ENCODE measurements at places on chromosomes 1 and 21.

DNA sequence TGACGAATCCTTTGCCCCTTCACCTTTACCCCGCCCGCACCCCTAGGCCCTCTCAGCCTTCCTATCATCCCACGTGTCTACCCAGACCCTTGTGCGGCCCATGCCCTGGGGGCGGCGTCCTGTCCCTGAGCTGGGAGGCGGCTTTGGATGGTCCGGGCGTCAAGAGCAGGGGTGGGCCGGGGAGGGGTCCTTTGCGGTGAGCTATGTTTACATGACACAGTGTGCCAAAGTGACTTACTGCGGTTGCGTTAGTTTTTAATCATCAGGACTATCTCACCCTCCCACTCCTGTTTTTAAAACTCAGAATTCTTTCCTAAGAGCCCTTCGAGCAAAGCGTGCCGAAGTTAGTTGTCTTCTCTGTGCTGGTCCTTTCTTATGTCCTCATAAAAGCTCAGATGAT, 144.6 kb downstream of the PGBD5 start:
- DNase-seq: no peak

DNA sequence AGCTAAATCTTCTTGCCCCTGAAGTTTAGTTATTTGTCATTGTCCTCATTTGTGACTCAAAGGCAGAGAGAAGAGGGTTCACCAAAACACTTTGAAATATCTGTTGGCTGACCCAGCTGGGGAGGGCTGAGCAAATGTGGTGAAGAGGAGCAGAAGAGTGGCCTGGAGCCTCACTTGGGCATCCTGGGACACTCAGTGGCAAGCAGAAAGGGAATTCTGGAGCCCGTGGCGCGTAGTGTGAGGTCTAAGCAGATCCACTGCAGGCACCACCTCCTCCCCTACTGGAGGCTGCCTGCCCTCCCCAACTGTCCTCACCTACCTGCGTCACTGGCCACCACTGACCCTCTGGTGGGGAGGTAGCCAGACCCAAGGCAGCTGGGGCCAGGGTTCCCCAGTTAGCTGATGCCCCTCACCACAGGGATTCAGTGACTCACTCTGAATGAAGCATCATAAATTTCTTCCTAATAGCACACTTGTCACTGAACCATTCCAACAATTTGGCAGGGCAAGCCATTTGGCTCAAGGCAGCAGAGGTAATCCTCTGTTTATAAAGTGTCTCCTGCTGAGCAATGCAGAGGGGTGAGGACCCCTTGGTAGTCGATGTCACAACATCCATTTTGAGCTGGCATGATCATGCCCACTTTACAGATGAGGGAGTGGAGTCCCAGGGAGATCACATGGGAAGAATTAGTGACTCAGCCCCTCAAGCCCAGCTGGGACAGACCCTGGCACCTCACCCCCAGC, 80.3 kb downstream of the NENF start:
- no peak for DNase-seq

- no peak for DNase-seq
Observed at GRCh38 chr1:111720977-111721786, 18.0 kb downstream of the INKA2 start.

GRCh38 chr1:100452641-100453040, 85.3 kb upstream of the GPR88 start:
- DNase-seq: no peak

DNA sequence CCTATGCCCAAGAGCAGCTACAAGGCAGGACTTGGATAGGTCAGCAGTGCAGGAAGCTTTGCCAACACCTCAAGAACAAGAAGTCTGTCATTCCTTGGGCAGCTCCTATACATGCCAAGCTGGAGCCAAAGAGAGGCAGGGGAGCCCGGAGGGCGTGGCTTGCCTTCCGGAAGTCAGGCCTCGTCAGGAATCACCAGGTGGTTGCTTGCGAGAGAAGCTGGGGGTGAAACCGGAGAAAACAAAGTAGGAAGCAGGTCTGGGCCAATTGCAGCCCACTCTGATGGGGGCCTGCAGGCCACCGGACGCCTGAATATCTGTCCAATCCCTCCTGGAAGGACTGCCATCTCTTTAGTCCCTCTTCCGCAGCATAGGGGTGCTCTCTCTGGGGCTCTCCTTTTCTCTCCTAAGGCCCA, 794 bp upstream of the FAM76A start:
- no peak for DNase-seq

DNA sequence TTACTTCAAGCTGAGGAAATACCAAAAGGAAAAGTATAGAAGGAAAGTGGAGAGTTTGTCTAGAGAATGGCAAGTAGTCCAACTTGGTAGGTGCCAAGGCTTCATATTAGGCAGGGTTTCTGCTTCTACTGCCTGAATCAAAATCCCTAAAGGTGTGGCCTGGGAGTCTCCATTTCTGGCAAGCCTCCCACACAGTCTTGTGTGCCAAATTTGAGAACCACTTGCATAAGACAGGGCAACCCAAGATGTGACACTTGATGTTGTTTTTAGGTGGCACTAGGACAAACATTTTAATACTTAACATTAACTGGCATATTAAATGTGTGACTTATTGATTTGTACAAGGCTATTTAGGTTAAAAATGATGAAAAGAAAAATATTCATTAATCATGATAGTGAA, 60.1 kb downstream of the ATG4C start:
- DNase-seq: no peak

DNA sequence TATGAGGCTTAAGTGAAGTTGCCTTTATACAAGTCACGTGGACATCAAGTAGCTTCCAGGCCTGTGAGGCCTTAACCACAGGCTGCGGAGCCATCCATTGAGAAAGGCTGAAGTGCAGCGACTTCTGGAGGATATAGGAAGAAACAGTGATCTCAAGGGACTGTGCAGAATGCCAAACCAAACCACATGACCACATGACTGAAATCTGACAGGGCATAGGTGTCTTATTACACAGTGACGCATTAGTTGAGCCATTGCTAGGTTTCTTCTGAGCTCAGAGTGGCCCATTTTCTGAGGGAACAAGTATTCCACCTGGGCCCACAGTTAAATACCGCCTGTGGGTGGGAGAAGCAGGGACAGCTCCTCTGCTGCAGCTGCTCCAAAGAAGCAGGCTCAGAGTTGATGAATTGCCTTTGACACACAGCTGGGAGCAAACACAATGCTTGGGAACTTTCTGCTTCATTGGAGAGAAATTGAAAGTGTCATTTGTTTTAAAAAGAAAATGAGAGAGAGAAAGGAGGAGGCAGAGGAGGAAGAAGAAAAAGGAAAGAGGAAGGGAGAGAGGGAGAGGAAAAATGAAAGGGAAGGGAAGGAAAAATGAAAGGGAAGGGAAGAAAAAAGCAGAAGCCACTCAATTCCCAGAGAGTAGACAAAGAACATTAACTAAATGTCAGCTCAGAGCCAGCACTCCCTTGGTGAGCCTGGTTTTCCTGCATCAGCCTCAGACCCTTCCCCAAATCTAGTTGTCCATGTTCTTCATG, 94.4 kb downstream of the COLGALT2 start:
- DNase-seq: no peak

- no peak for DNase-seq
Observed at GRCh38 chr1:210236386-210236839, 3.8 kb downstream of the SERTAD4 start.

DNA sequence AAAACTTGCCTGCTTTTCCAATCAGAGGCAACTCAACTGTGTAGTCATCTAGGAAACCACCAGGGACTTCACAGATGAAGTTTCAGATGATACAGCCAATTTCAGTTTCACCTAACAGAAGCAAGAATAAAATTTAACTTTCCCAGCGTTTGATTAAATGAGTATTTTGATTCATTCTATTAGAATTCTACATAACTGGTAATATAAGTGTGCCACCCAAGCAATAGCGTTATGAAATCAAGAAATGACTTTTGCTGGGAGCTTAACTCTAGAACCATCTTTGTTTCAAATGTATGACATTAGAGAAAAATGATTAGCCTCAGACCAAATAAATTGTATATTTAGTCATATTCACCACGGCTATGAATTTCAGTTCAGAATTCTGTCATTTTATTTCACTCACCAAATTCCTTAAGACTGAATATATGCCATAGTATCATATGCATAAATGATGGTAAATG, 239.3 kb downstream of the NRIP1 start:
- no peak for DNase-seq

DNA sequence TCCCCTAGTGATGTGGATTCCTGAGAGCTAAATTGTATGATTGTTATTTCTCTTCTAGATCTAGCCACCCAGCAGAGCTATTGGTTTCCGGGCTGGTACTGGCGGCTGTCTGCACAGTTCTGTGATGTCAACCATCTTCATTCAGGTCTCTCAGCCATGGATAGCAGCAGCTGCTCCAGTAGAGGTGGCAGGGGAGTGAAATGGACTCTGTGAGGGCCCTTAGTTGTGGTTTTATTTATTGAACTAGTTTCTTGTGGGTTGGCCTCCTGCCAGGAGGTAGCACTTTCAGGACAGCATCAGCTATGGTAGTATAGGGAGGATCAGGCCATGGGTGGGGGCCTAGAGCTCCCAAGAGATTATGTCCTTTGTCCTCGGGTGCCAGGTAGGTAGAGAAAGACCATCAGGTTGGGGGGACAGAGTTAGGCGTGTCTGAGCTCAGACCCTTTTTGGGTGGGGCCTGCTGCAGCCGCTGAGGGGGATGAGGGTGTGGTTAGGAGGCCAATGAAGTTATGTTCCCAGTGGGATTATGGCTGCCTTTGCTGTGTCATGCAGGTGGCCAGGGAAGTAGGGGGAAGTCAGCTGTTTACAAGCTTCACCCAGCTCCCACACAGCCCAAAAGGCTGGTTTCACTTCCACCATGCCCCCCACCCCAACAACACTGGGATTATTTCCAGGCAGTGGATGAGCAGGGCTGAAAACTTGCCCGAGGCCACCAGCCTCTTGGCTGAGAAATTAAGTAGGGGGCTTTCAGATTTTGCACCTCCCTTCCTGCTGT, 55.1 kb upstream of the RGS4 start:
- DNase-seq: no peak

GRCh38 chr1:185608177-185608576, 126.0 kb upstream of the HMCN1 start:
- DNase-seq: no peak

DNA sequence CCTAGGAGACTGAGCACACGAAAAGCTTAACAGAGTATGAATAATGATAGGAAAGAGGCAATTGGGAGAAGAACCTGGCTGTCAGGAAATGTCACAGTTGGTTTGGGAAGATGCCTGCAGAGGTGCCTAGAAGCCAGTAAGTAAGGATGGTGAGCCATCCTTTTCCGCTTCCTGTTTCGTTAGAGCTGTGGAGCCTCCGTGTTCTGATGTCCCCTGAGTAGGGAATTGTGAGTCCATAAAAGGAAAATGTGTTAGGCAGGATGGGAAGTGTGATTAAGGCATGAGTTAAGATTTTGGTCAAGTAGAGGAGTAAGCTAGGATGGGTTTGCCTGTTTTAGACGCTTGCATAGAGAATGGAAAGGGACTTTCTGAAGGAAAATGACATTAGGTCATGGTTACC, 9.0 kb downstream of the CLIC4 start:
- no peak for DNase-seq

DNA sequence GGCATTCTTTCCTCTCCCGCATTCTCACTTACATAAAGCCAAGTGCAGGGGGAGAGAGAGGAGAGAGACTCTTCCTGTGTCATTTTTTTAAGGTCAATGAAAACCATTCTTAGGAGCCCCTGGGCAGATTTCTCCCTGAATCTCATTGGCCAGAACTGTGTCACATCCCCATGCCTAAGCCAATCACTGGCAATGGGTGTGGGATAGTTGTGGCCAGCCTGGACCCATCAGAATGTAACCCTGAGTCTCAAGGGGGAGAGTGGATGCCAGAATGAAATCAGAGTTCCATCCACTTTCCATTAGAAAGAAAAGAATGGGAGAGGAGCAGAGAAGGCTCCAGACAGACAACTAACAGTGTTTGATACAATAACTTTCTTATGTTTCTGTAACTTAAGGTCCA, 31.2 kb upstream of the COQ8A start:
- no peak for DNase-seq

- DNase-seq: no peak
Observed at GRCh38 chr1:32112806-32113375, 5.0 kb downstream of the KPNA6 start.

DNA sequence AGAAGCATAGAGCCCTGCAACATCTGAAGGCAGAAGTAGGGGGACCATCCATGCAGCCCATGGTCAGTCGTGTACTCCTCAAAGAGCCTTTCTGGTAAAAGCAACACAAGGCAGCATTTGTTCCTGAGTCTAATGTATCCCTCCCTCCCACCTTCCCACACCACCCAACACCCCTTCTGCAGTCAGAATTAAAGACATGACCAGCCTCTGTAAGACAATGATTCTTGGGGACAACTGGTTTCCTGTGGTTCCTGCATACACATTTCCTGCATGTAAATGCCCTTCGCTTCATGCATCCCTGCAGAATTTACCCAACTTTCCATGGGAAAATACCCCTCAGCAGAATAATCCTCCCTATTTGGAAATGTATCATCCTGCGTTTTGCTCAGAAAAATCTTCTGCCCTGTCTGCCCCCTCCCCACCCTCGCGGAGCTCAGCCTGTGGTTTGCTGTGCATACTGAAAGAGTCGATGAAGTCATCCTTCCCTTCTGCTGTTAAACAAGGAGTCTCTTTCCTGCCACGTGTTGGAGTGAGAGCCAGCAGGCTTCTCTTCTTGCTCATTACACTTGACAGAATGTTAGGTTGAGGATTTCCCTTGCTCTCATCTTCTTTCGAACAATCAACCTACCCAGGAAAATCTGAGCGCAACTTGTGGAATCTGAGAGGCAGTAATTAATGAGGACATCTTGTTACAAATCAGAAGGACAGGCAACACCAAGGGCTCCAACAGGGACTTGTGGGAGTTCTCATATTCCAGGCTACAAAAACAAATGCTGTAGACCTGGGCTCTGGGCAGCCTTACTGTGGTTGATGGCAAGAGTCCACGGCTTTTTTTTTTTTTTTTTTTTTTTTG, 4.7 kb downstream of the TNN start:
- no peak for DNase-seq

DNA sequence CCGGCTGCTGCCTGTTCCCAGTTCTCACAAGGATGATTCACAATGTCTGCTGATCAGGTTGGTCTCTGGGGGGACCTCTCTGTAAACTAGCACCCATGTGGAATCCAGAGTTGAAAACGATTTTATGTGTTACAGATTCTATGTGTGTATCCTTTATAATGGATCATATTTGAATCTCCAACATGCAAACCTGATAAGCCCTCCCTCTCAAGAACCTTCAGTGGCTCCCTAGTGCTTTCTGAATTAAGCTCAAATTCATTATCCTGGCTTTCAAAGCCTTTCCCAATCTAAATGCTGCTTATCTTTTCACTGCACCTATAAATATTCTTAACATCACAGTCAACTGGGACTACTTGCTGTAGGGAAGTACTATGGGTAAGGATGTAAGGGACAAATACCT, 166.8 kb upstream of the USP24 start:
- DNase-seq: no peak

DNA sequence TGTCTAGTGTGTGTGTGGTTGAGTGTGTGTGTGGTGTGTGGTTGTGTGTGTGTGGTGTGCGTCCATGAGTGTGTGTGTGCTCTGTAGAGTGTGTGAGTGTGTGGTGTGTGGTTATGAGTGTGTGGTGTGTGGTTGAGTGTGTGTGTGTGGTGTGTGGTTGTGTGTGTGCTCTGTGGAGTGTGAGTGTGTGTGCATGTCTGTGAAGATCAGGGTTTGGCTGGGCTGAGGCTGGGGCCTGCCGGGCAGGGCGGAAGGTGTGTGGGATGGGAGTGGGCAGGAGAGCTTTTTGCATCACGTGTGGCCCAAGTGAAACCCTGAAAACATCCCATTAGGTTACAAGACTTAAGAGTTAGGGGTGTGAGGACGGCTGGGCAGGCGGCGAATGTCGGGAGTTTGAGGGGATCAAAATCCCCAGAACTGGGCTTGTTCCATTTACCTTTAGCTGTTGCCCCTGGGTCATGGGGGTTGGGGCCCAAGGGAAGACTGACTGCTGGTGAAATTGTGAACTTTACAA, 2.9 kb upstream of the FCMR start:
- DNase-seq: no peak

Measured in activated T-helper 1 cell treated with anti-CD3 and anti-CD28 coated beads, Interleukin-2, amount 50 U/mL, for 16 hours (primary cell).